A549 (cell line): ENCODE measurements at places on chromosomes 7 and 10. TPM values are rescaled to one million over a fixed set of nuclear protein-coding genes. Genes with fewer than 3 reads are reported as not detected.

DNA sequence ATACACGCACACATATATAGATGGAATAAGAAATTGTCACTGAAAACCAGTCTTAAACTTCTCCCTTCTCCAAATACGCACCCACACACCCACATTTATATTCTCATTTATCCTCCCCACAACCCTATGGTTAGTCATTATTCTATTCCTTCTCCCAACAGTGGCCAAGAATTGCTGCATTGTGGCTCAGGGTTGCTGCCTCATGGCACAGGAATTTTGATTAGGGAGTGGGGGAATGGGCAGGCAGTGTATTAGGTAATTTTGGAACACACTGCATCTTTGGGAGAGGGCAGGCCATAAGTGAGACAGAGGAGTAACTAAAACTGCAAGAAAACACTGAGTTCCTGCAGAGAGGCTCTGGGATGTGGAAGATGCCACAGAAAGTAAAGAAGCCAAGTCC lies 35.7 kb downstream of the NAPEPLD start:
- DNase-seq: no peak

The KIF20B gene
- polyA plus RNA-seq: 12.3 to 14.4 TPM (median 12.6 TPM) in 3 replicates

DNA sequence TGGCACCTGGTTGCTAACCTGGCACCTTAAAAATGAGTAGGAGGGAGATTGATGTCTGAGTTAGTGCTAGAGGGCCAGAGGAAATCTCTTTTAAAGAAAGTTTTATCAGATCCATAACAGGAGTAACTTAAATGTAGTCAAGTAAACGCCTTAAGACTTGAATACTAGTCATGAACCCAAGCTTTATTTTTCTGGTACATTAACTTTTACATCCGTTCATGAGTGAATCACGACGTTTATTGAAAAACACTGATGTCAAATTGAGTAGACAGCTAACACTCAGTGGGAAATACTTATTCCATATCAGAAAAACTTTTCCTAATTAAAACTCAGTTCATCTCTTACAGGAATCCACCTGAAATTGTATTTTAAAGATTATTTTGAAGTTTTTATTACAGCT lies 6.9 kb upstream of the LAMB1 start:
- DNase-seq: no peak

DNA sequence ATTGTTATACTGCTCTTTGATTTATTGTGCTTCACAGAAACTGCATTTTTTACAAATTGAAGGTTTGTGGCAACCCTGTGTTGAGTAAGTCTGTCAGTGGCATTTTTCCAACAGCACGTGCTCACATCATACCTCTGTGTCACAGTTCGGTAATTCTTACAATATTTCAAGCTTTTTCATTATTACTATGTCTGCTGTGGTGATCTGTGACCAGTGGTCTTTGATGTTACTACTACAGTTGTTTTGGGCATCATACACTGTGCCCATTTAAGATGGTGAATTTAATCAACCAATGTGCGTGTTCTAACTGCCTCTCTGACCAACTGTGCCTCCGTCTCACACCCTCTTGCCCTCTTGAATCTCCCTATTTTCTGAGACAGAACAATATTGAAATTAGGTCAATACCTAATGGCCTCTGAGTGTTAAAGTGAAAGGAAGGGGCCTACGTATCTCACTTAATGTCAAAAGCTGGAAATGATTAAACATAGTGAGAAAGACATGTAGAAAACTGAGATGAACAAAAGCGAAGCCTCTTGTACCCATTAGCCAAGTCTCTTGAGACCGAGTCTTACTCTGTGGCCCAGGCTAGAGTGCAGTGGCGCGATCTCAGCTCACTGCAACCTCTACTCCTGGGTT lies 20.2 kb upstream of the ASL start:
- DNase-seq: no peak

- DNase-seq: peak; percentile 14
Measured at GRCh38 chr10:29407280-29407858, 118.5 kb downstream of the LYZL1 start.

The ZP3 gene
- 19.5 to 21.4 TPM (median 20.1 TPM) in 3 replicates for polyA plus RNA-seq

GRCh38 chr7:1121476-1121875 lies 33.6 kb downstream of the GPER1 start:
- DNase-seq: no peak

- no peak for DNase-seq
Measured at GRCh38 chr7:50317697-50318669, 13.5 kb downstream of the IKZF1 start.

DNA sequence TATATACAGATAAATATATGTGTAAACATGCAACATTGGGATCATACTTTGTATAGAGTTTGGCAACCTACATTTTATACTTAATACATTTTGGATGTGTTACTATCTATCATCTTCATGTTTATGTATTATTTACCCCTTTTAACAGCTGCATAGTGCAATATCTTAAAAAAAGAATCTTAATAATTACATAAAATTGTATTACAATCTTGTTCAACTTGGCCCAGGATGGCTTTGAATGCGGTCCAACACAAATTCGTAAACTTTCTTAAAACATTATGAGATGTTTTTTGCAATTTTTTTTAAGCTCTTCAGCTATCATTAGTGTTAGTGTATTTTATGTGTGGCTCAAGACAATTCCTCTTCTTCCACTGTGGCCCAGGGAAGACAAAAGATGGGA lies 26.3 kb upstream of the PRPS1L1 start:
- no peak for DNase-seq

The AMPH gene
- polyA plus RNA-seq: 0.05 to 0.26 TPM (median 0.07 TPM) in 3 replicates

GRCh38 chr7:77281780-77282478 lies 82.3 kb upstream of the FGL2 start:
- no peak for DNase-seq

DNA sequence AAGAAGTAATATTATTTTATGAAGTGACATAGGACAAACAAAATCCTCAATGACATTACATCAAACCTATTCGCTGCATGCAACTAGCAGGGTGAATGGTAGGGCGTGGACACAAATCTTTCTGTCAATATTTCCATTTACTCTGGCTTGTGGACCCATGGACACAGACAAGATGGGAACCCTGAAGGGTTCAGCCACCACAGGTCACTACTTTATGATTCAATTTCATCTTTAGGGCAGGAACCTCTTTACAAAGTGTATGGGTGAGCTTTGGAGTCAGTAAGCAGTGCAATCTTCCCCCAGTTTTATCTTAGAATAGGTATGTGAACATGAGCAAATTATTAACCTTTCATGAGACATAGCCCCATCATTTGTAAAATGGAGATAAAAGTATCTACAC lies 982.4 kb upstream of the LRRTM3 start:
- no peak for DNase-seq

The CLDN3 gene
- polyA plus RNA-seq: 2.0 to 2.6 TPM (median 2.0 TPM) in 3 replicates

GRCh38 chr7:152392254-152392653 lies 43.5 kb downstream of the KMT2C start:
- no peak for DNase-seq

DNA sequence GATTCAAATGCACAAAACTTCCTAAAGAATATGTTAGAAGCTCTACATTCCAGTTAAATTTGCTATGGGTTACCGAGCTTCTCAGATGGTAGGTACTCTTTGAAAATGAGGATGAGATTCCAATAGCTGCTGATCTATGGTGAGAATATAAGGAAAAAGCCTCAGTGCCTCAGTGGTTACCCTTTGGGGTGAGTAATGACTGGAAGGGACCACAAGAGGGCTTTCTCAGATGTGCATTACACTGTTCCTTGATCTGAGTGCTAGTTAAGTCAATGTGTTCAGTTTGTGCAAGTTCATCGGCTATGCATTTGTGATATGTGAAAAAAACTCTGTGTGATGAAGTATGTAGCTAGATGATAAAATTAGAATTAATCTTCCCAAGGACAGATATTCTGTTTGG lies 3.5 kb downstream of the NRCAM start:
- DNase-seq: peak; percentile 63

GRCh38 chr7:123864012-123864411 lies 19.0 kb downstream of the HYAL4 start:
- no peak for DNase-seq

GRCh38 chr10:44183667-44184632 lies 200.9 kb downstream of the CXCL12 start:
- DNase-seq: no peak
